ENCODE measurements at places on chromosomes 2 and 18.

GRCh38 chr18:48238636-48239035 lies 170.5 kb downstream of the ZBTB7C start:
- DNase-seq, result no peak

GRCh38 chr2:156042895-156043294 lies 289.6 kb downstream of the NR4A2 start:
- no peak for DNase-seq

DNA sequence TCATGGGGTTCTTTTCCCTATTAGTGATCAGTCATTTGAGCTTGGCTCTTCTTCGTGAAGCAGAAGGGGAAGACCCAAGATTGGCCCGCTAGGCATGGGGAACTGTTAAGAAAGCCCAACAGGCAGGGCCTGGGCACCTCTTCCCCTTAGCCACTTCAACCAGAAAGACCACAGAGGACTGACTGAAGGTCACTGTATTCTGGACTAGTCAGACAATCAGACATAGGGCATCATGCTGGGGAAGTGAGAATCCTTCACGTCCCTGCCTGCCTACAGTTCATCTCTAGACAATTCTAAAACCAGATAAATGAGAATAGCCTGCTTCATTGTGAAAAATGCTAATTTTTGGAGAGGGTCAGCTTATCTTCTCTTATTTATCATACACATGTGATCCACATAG lies 28.1 kb downstream of the FAP start:
- DNase-seq, result no peak

DNA sequence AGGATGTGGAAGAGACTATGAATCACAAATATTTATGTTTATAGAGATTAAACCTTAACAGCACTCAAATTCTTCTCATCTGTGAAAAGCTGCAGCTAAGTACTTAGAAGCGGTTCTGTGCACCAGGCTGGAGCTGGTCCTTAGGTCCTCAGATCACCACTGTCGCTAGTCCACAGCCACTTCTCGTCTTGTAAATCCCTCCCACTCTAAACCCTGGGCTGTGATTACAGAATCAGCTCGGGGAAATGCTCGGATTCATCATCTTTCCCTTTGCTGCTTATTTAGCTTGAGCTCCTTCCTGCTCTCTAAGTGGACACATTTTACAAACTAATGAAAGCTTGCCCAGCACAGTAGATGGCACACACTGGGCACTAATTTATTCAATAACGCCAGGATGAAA lies 61.7 kb downstream of the RNF152 start:
- no peak for DNase-seq

DNA sequence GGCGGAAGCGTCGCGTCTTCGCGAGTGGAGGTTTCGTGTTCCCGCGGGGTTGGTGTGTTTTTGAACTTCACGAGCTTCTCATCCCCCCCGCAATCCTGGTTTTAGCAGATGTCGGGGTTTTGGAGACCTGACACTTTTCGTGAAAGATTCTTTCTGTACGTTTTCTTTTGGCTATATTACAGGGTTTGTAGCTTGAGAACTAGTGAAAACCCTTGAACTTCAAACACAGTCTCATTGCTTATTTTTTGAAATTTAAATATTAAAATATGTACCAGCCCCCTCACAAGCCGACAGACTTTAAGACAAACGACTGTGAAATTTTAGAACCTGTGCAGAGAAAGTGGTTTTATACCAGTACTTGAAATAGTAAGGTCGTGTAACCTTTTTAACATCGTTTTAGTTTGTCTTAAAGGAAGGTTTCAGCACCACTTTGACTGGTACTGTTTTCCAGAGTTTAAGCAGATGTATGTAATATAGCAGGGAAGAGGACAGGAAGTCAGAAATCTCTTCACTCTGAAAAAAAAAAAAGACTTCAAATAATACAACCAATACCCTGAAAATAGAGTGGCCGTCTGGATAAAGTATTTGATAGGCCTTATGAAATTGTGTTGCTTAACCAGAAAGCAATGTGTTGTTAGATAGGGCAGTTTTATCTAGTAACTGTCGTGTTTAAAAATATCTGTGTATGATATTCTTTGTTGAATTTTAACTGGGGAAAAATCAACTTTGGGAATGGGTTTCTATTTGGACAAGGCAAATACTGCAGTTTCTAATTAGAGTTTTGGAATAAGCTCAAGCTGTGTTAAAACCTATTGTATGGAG lies 1.4 kb downstream of the SPATS2L start:
- DNase-seq, result no peak

GRCh38 chr18:42404151-42404550 lies 449.1 kb downstream of the PIK3C3 start:
- DNase-seq, result no peak

DNA sequence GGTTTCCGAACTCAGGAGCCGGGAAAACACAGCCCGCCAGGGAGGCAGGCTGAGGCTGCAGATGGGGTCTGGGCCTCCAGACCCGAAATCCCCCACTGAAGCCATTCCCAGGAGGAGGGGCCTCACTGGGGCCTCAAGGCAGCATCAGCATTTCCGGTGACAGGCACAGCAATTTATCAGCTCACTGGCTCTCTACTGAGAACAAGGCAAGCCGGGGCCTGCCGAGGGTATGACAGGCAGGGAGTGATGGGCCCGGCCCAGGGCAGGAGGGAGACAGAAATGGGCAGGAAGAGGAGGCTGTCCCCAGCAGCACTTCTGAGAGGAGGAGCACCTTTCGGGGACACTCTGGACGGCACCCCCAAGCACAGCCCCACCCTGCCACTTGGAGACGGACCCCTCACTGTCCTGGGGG lies 12.5 kb downstream of the SDC1 start:
- DNase-seq, result no peak

GRCh38 chr2:65940856-65941255 lies 494.1 kb upstream of the MEIS1 start:
- DNase-seq, result no peak

DNA sequence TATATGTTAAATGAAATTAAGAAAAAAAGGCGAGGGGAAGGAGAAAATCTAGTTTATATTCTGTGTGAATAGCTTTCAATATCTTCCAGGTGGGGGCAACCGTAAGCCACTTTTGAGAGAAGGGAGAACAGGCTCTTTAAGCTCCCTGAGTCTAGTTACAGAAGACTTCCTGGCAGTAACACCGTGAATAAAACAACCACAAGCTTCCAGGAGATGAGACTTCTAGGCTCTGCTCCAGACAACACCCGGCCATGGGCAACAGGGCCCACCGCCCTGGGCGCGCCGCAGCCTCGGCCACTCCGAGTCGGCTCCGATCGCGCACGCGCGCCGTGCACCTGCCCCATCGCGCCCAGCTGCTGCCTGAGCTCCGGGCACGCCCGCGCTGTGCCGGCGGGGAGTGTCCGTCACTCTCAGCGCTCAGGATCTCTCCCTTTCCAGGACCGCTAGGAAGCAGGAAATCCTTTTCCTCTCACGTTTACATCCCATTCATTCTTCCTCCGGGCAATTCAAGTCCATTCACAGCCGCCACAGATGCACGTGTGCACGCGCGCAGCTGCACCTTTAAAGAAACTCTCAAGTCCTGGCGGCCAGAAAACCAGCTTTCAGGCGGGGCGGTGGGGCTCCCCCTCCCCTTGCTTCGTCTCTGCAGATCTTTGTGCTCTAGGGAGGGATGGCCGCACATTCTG lies 19.4 kb upstream of the PAX3 start:
- DNase-seq, result peak; percentile 46

DNA sequence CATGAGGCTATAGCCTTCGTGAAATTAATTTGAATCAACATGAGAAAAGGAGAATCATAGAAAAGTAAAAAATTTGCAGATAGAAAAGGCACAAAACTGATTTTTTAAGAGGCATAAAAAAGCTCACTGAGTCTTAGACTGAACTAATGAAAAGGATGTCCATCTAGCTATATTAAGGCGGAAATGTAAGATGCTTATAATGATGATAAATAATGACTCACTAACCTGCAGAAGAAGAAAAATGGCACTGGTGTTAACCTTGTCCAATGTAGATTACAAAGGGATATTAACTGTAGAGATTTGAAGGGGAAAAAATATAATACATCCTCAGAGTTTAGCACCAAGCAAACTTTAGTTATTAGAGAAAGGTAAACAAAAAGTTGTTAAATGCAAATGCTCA lies 1098.0 kb upstream of the DDX18 start:
- DNase-seq, result no peak

DNA sequence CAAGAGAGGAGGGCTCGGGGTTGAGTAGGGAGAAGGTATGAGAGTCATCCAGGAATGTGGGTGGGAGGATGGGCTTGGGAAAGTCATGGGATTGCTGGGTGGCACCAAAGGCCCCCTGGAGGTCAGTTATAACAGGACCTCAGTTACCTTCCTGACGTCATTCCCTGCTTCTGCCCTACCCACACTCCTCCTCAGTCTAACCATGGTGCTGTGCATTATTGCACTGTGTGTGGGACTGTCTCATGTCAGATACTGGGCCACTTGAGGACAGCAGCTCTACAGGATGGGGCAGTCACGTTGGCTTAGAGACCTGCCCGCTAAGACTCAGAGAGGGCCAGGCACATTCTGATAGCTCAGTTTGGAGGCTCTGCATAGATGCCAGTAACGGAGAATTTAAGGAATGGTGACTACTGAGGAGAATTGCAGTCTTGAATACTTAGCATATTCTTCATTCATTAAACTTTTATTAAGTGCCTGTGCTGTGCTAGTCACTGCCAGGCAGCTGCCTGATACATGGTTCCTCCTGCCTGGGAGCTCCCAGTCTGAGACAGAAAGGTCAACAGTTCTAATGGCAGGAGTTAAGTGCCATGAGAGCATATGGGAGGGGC lies 90.5 kb downstream of the LAMA3 start:
- DNase-seq, result no peak

DNA sequence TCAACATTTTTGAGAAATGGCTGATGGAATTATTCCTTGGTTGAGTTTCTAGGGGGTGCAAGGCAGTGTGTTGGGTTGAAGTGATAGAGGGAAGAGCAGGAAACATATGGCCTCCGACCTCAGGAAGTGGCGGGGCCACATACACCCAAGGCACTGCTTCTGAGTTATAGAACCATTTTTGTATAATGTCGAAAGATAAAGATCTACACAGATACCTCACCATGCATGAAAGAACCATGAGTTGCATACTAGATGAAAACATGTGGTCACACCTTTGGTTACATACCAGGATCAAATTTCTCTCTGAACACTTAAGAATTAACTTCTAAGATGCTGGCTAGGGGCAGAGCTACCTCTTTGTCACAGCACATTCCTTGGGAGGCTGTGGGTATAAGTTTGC lies 23.2 kb downstream of the LAMA3 start:
- no peak for DNase-seq
